Glutamatergic neuron (in vitro differentiated cells): ENCODE measurements at places on chromosomes 11 and 22.

DNA sequence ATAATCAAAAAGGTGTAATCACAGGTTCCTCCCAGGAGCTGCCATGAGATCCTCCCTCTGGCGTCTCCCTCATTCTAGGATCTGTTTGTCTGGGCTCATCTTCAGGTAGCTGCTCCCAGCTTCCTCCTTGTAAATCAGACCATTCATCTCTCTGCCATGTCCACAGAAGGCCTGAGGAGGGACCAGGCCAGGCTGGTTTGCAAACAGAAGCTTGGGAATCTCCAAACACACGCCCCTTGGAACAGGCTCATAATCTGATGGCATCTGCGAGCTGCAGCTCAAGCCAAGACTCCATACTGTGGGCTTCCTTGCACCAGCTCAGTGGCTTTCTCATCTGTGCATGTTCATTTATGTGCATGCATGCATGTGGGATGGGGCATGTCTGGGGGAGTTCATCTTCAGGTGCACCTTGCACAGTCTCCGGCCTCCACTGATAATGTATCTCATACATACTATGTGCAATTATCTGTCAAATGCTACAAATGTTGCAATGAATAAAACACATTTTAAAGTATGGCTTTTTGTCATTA, 134.9 kb downstream of the NXPE2 start:
- no peak for DNase-seq

- DNase-seq = no peak
These were observed 4485.9 kb upstream of the OR11H1 start for GRCh38 chr22:11042116-11042515.

- DNase-seq = no peak
These were observed 28.4 kb downstream of the ARFGAP2 start for GRCh38 chr11:47148270-47148669.

- no peak for DNase-seq
These were observed 31.0 kb upstream of the ISX start for GRCh38 chr22:35034963-35035362.

GRCh38 chr11:3855808-3856491, 486 bp downstream of the STIM1 start:
- DNase-seq = peak; percentile 54

DNA sequence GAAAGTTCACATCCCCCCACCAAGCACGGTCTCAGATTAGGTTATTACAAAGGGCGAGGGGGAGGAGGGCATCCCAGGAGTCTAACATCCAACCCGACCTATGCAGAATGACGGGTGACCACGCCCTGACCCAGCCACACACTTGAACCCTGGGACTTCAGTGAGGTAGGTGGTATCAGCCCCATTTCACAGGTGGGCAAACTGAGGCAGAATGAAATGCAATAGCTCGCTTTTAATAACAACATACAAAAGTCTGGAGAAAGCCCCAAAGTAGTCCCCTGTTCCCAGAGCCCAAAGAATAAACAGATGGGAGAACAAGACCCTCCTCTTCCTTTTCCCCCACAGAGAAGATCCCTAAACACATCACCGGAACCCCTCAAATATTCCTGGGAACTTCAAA, 31.9 kb downstream of the NUP50 start:
- DNase-seq = no peak

DNA sequence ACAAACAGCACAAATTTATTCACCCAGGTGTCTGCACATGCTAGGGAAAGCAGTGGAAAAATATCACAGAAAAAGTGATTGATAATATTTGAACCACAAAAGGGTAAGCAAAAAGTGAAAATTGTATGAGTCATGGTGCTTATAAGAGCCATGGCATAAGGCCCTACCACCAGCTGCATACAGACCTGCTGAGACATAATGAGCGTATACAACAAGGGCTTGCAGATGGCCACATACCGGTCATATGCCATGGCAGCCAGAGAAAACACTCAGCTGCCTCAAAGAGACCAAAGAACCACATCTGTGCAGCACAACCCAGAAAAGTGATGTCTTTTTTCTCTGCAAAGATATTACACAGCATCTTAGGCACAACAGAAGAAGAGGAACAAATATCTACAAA, 71.4 kb upstream of the OR9G4 start:
- peak; percentile 15 for DNase-seq

DNA sequence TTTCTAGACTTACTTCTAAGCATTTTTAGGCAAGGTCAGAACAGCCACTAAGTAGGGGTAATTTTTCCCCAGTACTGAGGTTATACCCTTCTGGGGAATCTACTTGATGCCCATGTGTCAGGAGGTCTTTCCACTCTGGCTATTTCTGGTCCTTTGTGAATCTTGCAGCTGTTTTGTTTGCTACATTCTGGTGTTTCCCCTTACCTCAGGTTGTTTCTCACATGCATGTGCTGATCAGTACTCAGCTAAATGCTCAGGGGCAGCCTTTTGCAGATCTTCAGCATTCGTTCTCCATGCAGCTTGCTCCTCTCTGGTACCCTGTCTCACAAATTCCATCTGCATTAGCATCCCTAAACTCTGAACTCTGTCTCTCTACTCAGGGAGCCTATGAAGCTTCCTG, 303.6 kb downstream of the SOX6 start:
- DNase-seq = no peak

GRCh38 chr11:46106530-46107407, 14.5 kb downstream of the PHF21A start:
- DNase-seq = no peak

DNA sequence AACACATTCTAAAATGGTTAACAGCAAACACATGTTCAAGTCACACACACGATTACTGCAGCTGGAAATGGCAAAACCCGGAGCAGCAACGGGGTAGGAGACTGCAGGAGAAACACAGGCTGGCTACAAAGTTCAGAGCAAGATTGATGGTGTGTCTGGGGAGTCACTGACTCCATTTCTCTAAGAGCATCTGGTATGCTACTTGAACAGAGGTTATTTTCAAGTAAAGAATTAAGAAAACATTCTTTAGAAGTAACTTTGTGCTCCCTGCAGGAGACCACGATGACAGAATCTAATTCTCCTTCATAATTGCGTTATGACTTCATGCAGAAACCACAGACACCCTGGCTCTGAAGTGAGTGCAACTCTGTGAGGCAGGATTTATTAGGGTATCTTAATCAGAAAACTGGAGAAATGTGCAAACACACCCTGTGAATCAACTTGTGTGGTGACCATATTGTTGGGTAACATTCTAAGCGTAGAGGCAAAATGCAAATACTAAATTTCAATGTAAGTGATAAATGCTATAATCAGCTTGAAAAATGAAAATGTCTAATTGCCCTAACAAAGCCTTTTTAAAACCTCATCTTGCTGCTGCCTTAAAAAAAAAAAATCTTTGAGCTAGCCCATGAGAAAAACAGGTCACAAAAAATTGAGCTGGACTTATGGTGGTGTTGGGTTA, 303.0 kb downstream of the CADM1 start:
- DNase-seq = no peak

DNA sequence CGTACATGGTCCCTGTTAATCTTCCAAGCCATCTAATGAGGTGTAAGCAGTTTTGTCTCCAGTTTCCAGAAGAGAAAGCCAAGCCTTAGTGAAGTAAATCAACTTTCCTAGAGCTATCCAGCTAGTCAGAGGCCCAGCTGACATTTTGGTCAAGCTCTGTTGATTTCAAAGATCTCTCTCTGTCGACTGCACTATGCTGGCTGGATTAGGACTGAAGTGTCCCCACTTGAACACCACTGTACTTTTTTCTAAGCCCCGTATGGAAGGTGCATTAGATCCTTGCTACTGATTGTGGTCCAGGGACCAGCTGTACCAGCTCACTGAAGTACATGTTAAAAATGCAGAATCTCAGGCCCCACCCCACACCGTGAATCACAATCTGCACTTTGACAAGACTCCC, 176.5 kb upstream of the NAV2 start:
- DNase-seq = no peak

GRCh38 chr22:32342977-32343376, 14.7 kb upstream of the RFPL3 start:
- no peak for DNase-seq

GRCh38 chr22:41564563-41564962, 3.8 kb downstream of the CSDC2 start:
- no peak for DNase-seq

DNA sequence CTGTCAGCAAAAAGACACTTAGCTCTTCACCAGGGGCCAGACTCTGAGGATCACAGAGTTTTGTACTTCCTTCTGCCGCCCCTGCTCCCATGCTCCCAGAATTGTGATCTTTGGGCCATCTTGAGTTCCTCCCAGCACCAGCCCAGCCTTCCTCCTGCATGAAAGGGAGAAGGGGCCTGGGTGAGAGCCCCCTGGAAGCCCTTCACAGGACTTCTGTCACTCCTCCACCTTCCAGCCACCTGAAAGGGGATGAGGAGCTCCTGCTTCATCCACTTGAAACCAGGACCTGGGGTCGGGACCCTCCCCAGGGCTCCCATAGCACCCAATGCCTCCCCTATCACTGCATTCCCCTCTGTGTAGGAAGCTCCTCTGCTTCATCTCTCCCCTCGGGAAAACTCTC, 174.2 kb downstream of the BUD13 start:
- no peak for DNase-seq

- no peak for DNase-seq
These were observed 101.6 kb upstream of the PARVA start for GRCh38 chr11:12275818-12276217.

DNA sequence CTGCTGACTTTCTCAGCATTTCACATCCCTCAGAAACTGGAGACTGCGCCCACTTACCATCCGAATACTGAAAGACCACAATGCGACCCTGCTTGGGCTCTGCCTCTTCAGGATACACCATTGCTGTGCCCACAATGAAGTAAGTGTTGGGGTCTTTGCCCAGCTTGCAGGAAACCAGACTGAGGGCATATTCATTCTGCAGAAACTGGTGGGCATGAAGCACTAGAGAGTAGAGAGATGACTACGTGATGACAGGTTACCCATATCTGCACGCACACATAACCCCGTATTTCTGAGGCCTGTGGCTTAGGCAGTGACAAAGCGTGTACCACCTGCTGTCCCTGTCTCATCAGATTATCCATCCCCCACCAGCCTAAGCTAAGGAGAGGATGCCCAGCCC, 14.6 kb upstream of the VWCE start:
- no peak for DNase-seq

- DNase-seq = no peak
These were observed 7.7 kb upstream of the MRGPRD start for GRCh38 chr11:68988491-68988890.

DNA sequence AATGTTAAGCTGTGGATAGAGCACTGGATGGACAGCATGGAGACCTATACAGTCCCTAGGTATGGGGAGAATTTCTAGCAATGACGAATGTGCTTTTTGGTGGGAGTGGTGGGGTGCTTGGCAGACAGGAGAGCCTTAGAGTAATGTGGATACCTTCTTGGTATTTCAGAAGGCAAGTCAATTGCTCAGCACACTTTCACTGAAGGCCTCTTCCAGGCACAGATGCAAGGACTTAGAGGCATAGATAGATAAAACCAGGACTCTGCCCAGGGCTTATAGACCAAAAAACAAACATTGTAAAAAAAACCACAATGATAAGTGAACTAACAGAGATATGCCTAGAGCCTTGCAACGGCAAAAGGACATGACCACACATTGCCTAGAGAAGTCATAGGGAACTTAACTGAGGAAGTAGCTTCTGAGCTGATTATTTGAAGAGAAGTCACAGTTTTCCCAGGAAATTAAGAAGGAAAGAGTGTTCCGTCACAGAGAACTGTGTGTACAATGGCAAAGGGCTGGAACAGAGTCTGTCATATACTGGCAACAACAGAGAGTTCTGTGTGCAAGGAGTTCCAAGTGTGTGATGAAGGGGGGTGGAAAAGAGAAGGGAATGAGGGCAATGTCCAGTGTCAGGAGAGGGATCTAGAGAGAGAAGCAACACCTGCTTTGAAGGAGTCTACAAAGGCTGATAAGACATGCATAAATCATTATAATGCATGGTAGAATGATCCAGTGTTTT, 65.9 kb upstream of the PICALM start:
- DNase-seq = no peak

DNA sequence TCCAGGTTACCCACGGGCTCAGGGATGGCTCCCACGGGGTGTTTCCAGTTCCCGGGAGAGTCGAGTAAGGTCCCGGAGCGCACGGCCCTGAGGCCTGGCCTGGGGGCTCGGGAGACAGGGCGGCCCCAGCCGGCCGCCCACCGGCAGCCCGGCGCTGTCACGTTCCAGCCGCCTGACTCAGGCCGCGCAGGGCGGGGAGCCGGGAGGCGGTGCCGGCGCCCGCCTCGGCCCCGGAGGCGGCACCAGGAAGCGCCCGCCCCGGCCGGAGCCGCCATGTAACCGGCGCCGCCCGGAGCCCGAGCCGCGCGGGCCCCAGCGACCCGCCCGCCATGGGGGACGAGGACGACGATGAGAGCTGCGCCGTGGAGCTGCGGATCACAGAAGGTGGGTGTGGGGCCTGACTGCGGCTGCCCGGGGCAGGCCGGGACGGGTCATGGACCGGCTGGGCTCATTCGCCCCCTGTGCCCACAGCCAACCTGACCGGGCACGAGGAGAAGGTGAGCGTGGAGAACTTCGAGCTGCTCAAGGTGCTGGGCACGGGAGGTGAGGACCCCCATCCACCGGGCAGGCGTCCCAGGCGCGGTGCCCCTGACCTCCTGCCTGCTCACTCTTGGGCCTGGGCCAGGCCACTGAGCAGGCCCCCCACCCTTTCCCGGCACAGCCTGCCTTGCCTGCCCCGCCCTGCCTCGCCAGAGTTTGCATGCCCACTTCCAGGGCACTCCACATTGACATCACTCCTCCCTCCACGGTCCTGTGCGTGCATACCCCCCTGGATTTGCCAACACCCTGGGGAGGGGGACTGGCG, at the start of gene RPS6KA4:
RPS6KA4 (plus strand) TSS at position 256 of the 805 bp plus-strand sequence; CDS start at position 330, 74 bp downstream.
- DNase-seq = no peak

DNA sequence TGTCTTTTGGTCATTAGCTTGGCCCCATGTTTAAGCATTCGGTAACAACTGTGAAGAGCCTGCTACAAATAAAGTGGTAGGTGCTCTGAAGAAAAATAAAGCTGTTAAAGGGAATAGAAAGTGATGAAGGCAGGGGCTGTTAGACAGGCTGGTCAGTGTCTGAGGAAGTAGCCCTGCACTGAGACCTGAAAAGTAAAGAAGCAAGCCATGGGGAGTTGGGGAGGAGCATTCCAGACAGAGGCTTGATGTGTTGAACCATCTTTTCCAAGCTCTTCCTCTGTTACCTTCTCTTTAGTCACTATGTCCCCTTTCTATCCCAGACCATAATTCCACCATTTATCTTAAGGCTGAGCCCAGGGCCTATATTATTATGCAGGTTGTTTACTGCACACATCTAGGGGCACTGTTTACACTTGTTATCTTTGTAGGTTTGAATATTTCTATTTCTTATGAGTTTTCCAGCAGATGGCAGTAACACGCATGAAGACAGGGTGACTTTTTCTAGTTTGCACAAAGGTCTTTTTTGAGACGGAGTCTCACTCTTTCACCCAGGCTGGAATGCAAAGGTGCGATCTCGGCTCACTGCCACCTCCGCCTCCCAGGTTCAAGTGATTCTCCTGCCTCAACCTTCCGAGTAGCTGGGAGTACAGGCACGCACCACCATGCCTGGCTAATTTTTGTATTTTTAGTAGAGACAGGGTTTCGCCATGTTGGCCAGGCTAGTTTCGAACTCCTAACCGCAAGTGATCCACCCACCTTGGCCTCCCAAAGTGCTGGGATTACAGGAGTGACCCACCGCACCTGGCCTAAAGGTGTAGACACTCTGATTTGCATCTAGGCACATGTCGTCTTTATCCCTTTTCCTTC, 23.0 kb downstream of the ZFTA start:
- no peak for DNase-seq

GRCh38 chr22:28015046-28015425, 96.0 kb upstream of the PITPNB start:
- no peak for DNase-seq

- no peak for DNase-seq
These were observed 1.2 kb downstream of the KLHL35 start for GRCh38 chr11:75431533-75432525.
